Small intestine (tissue), 16 donors: ENCODE measurements at places on chromosomes 5 and 9.

DNA sequence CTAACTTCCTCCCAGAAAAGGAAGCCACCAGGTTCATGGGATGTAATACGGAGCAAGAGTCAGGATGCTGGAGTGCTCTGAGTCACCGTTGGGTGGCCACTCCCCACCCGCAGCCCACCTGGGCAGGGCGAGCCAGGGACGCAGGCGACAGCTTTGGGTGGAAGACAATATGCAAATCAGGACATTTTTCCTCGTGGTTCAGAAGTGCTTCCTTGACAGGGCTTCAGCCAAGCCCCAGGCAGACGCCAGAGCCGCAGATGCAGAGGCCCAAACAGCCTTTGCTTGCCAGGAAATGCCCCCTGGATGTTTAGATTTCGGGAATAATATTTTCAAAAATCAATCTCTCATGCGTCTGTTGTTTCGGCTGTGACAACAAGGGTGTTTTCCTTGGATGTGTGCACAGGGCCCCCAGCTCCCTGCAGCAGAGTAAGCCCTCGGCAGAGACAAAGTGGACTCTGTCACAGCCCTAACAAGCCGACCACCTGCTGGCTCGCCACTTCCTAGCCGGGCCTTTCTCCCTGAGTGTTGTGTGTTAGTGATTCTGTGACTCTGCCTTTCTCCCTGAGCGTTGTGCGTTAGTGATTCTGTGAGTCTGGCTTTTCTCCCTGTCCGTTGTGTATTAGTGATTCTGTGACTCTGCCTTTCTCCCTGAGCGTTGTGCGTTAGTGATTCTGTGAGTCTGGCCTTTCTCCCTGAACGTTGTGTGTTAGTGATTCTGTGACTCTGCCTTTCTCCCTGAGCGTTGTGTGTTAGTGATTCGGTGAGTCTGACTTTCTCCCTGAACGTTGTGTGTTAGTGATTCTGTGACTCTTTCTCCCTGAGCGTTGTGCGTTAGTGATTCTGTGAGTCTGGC lies 11.8 kb upstream of the SLC9A3 start:
- no peaks in the 10 kb centered on the region for H3K36me3 ChIP-seq
- no peak overlapping the region for H3K4me3 ChIP-seq
- H3K27me3 ChIP-seq = peaks cover 15% of the 10 kb centered on the region

DNA sequence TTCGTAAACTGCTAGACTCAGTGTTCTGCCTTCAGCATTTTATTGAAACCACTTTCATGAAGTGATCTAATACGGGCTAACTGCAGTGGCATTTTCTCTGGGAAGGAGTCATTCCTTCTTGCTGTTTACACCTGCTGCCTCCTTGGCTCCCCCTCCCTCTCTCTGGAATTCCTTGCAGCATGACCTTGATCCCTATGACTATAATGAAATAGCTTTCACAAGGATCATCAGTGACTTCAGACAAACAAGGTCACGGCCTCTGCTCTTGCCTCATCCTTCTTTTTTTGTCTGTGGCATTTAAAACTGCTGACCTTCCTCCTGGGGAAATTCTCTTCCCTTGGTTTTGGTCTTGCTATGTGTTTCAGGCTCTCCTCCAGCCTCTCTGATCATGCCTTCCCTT lies 90.2 kb downstream of the ZNF462 start:
- H3K4me3 ChIP-seq = no peak overlapping the region
- no peaks in the 10 kb centered on the region for H3K27me3 ChIP-seq
- no peak for DNase-seq
- H3K4me1 ChIP-seq = no peaks in the 10 kb centered on the region

GRCh38 chr5:20335978-20336377 lies 348.0 kb upstream of the CDH18 start:
- DNase-seq = no peak
- no peaks in the 10 kb centered on the region for H3K27me3 ChIP-seq
- no peak overlapping the region for H3K27ac ChIP-seq
- no peaks in the 10 kb centered on the region for H3K4me1 ChIP-seq
- no peaks in the 10 kb centered on the region for H3K36me3 ChIP-seq

GRCh38 chr5:34043099-34043876 lies at the start of gene C1QTNF3:
TSS of gene C1QTNF3 (minus strand) at chr5:34043213. CDS start at chr5:34043125, 88 bp downstream.
- no peak within 1 kb of the TSS for H3K27ac ChIP-seq
- no peak within 1 kb of the TSS for H3K4me3 ChIP-seq
- H3K4me1 ChIP-seq = no peaks in the 10 kb centered on the region
- H3K36me3 ChIP-seq = no peaks in the 10 kb centered on the region

GRCh38 chr9:113621309-113621791 lies 157.8 kb downstream of the RGS3 start:
- no peaks in the 10 kb centered on the region for H3K36me3 ChIP-seq
- no peaks in the 10 kb centered on the region for H3K4me1 ChIP-seq
- peak overlapping the region; percentile 73 for H3K27ac ChIP-seq
- DNase-seq = no peak
- no peaks in the 10 kb centered on the region for H3K27me3 ChIP-seq
- no peak overlapping the region for H3K4me3 ChIP-seq

- H3K27ac ChIP-seq = no peak overlapping the region
- H3K27me3 ChIP-seq = no peaks in the 10 kb centered on the region
- no peaks in the 10 kb centered on the region for H3K36me3 ChIP-seq
- H3K4me1 ChIP-seq = no peaks in the 10 kb centered on the region
- no peak overlapping the region for H3K4me3 ChIP-seq
Observed at GRCh38 chr9:109699019-109699418, 81.0 kb upstream of the PALM2AKAP2 start.

- H3K4me3 ChIP-seq = no peak overlapping the region
- no peak overlapping the region for H3K27ac ChIP-seq
- H3K27me3 ChIP-seq = no peaks in the 10 kb centered on the region
- H3K36me3 ChIP-seq = no peaks in the 10 kb centered on the region
- no peak for DNase-seq
Observed at GRCh38 chr9:8542537-8542936, 743.0 kb upstream of the DMAC1 start.

GRCh38 chr9:16417749-16418148 lies 452.7 kb downstream of the BNC2 start:
- no peaks in the 10 kb centered on the region for H3K27me3 ChIP-seq
- DNase-seq = no peak
- no peak overlapping the region for H3K27ac ChIP-seq
- no peak overlapping the region for H3K4me3 ChIP-seq
- H3K4me1 ChIP-seq = no peaks in the 10 kb centered on the region

GRCh38 chr5:151219138-151219537 lies 4.8 kb downstream of the CCDC69 start:
- no peaks in the 10 kb centered on the region for H3K27me3 ChIP-seq
- H3K4me3 ChIP-seq = no peak overlapping the region
- no peaks in the 10 kb centered on the region for H3K36me3 ChIP-seq
- no peak for DNase-seq

DNA sequence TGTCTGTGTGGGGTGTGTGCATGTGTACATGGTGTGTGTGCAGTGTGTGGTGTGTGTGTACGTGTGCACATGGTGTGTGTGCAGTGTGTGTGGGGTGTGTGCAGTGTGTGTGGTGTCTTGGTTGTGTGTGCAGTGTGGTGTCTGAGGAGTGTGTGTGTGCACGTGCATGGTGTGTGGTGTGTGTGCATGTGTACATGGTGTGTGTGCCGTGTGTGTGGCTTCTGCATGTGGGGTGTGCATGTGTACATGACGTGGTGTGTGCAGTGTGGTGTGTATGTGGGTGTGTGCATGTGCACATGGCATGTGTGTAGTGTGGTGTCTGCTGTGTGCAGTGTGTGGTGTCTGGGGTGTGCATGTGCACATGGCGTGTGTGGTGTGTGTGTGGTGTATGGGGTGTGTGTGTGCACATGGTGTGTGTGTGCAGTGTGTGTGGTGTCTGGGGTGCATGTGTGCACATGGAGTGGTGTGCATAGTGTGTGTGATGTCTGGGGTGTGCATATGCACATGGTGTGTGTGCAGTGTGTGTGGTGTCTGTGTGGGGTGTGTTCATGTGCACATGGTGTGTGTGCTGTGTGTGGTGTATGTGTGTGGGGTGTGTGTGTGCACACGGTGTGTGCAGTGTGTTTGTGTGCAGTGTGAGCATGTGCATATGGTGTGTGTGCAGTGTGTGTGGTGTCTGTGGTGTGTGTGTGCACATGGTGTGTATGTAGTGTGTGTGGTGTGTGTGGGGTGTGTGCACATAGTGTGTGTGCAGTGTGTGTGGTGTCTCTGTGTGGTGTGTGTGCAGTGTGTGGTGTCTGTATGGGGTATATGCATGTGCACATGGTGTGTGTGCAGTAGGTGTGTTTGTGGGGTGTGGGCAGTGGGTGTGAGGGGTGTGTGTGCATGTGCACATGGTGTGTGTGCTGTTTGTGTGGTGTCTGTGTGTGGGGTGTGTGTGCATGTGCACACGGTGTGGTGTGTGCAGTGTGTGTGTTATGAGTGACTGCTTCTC lies 40.6 kb upstream of the ZNG1F start:
- no peaks in the 10 kb centered on the region for H3K4me1 ChIP-seq
- no peaks in the 10 kb centered on the region for H3K36me3 ChIP-seq
- peaks cover 1% of the 10 kb centered on the region for H3K27me3 ChIP-seq
- no peak for DNase-seq

DNA sequence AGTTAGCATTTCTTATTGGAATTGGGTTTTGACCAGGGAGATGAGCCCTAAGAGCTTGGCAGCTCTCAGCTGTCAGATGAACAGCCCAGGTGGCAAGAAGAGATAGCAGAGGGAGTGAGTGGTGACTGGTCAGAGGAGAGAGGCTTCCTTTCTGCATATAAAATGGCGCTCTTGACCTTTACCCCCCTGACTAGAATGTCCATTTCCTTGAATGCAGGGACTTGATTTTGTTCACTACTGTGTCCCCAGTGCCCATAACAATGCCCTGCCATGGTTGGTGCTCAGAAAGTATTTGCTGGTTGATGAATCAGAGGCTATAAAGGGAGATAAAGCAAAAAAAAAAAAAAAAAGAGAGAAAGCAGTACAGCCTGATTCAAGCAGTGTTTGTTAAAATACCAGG lies 7.2 kb downstream of the CHMP5 start:
- peaks cover 37% of the 10 kb centered on the region for H3K36me3 ChIP-seq
- no peaks in the 10 kb centered on the region for H3K27me3 ChIP-seq
- DNase-seq = peak; percentile 94
- no peak overlapping the region for H3K4me3 ChIP-seq
- peaks cover 6% of the 10 kb centered on the region for H3K4me1 ChIP-seq
- H3K27ac ChIP-seq = peak overlapping the region; percentile 64

GRCh38 chr9:127629468-127630081 lies 17.5 kb downstream of the STXBP1 start:
- DNase-seq = no peak
- H3K4me3 ChIP-seq = no peak overlapping the region
- no peaks in the 10 kb centered on the region for H3K36me3 ChIP-seq
- H3K4me1 ChIP-seq = peaks cover 2% of the 10 kb centered on the region
- no peak overlapping the region for H3K27ac ChIP-seq

DNA sequence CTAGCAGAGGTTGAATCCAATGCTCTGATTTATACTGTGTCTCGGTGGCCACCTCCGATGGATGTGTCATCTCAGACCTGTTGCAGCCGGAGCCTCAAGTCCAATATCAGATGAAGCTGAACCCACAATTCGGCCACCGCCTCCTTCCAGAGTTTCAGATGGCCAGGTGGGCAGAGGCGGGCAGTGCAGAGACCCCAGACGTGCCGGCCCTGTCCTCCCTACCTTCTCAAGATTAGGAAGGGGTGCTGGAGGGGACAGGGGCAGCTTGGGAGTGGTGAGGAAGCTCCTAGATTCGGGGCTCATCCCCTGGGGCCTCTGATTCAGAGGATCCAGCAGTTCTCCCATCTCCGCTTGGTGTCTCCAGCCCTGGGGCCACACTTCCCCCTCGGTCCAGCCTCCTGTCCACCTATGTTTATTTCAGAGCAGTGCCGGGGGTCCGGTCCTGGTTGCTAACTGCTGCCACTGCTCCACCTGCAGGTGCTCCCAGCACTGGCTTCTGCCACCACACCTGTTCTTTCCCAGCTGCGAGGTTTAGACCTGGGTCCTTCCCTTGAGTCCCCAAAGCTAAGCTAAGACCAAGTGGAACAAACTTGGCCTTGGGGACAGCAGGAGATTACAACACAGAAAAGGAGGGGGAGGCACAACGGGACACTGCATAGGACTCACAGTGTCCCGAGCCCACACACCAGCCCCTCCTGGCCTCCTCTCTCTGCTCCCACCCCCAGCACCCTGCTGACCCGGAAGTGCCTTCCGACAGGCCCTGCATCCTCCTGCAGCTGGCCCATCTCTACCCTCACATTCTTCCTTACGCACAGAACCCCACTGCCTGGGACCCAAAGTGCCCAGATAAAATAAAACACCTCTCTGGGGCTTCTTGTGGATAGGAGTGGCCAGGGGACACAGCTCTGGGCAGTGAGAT lies 81.6 kb downstream of the NTNG2 start:
- H3K4me3 ChIP-seq = no peak overlapping the region
- no peak for DNase-seq
- H3K27ac ChIP-seq = no peak overlapping the region
- peaks cover 9% of the 10 kb centered on the region for H3K4me1 ChIP-seq

DNA sequence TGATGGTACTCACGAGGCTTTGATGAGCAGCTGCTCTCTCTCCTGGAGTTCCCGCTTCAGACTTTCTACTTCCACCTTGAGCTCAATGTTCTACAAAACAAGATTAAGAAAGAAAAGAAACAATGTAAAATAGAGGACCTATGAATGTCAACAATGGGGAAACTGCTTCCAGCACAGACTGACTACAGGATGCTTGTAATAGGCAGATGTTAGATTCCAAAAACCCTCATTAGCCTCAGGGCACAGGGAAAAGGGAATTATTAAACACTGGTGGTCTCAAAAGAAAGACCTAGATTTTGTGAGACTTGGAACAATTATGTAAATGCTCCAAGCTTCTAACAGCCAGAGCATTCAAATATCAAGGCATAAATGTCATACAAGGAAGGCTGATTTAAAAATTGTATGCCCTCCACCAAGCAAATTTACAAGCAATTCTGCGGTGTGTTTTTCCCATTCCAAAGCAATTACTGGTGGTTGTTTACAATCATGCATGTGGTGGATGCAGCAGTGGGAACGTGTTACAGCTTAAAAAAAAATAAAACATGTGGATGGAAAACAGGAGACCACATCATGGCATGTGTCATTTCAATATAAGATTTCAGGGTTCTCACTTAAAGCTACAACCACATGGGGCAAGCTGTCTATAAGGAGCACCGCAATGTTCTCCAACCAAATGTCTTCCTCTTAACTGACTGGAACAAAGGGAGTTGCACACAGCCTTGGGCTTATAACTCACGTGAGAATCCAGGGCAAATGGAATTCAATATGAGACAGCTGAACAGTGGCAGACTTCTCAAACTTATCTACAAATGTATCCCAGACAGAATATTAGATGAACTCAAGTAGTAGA lies 34.0 kb downstream of the CDK5RAP2 start:
- H3K27ac ChIP-seq = no peak overlapping the region
- no peak for DNase-seq

GRCh38 chr9:34712140-34712539 lies 2.2 kb upstream of the CCL21 start:
- no peaks in the 10 kb centered on the region for H3K27me3 ChIP-seq
- no peak overlapping the region for H3K4me3 ChIP-seq
- no peak for DNase-seq
- H3K36me3 ChIP-seq = no peaks in the 10 kb centered on the region
- H3K4me1 ChIP-seq = no peaks in the 10 kb centered on the region

GRCh38 chr9:14936491-14936890 lies 26.3 kb upstream of the FREM1 start:
- H3K36me3 ChIP-seq = no peaks in the 10 kb centered on the region
- DNase-seq = no peak
- no peak overlapping the region for H3K4me3 ChIP-seq
- no peaks in the 10 kb centered on the region for H3K27me3 ChIP-seq

- no peaks in the 10 kb centered on the region for H3K27me3 ChIP-seq
- DNase-seq = no peak
- no peaks in the 10 kb centered on the region for H3K36me3 ChIP-seq
Observed at GRCh38 chr5:127931396-127931795, 152.2 kb upstream of the SLC12A2 start.

GRCh38 chr5:74504463-74504862 lies 136.1 kb downstream of the ENC1 start:
- H3K36me3 ChIP-seq = no peaks in the 10 kb centered on the region
- peaks cover 12% of the 10 kb centered on the region for H3K4me1 ChIP-seq
- no peaks in the 10 kb centered on the region for H3K27me3 ChIP-seq
- H3K27ac ChIP-seq = no peak overlapping the region
